ENCODE measurements at places on chromosomes 5 and 9.

DNA sequence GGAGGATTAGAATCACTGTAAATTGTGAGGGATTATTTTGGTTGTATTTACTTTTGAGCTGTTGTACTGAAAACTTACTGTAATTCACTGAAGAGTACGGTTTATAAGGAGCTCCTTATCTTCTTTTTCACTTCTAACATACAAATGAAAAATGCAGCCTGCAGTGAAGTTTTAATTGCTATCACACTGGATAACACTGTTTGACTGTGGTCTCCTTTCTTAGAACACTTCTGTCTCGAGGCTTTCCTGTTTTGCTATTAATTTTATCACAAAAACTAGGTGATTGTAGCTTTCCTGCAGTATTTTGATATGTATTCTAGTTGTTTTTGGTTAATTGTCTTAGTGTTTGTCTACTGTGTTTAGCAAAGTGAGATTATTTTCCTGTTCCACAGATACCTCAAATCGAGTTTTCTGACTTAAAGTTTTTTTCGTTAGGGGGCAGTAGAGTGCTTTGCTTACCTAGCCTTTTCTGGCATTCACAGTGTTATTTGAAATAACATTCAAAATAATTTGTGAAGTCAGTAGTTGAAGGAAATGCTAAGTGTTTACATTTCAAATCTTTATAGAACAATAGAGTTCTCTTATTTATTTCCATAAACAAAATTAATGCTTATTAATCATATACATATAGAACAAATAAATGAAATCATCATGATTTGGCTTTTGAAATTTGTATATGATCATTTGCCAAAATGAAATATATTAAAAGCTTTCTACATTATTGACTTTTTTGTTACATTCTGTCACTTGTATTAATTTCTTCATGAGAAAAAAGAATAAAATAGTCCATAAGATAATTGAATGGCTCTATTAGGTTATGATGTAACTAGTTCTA lies 52.9 kb downstream of the COMMD10 start:
- DNase-seq: no peak

DNA sequence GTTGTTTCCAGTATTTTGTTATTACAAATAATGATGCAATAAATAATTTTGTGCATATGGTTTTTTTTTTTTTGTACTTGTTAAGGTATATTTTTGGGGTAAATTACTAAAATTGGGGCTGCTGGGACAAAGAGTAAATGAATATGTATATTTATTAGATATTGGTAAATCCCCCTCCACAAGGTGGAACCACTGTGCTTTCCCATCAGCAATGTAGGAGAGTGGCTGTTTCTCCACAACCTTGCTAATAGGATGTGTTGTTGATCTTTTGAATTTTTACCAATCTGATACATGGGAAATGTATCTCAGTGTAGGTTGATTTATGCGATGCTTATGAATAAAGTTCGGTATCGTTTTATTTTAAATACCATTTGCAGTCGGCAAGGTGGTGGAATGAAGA lies 118.1 kb downstream of the TRPM3 start:
- DNase-seq: no peak

GRCh38 chr5:4646715-4647375 lies 493.3 kb upstream of the ADAMTS16 start:
- no peak for DNase-seq

DNA sequence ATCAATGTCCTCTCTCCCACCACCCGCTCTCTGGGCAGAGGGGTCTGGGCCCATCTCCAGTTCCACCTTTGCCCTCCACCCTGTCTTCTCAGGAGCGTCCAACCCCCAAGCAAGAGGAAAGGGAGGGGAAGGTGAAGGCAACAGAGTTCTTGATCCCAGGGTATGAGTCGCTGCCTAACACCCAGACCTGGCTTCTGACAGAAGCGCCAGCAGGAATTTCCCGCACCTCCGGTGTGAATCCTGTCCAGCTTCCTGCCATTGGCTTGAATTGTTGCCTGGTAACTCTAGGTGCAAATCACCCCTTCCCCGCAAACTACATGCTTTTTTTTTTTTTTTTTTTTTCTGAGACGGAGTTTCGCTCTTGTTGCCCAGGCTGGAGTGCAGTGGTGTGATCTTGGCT lies 84.2 kb upstream of the IER5L start:
- no peak for DNase-seq

DNA sequence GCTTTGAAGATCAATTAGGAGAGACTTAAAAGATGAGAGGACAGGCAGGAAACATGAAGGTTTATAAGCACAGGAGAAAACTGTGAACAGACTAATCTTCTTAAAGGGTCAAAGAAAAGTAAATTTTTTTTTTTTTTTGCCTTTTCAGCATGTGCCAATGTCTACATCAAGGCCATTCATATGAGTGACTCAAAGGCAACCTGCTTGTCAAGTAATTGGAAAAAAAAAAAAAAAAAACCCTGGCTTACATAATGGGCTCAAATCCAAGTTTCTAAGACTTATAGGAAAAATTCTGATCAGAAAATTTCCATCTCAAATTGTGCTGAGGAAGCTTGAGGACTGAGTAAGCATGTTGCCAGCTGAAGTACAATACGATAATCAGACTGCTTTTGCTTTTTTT lies 15.9 kb downstream of the PPP2R2B start:
- DNase-seq: no peak

DNA sequence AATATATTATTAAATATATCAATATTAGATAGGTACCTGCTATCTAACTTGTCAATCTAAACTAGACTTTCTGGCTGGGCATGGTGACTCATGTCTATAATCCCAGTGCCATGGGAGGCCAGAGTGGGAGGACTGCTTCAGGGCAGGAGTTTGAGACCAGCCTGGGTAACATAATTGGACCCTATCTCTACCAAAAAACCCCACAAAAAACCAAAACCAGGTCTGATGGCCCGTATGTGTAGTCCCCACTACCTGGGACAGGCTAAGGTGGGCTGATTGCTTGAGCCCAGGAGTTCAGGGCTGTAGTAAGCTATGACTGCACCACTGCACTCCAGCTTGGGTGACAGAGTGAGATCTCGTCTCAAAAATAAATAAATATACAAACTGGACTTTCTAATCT lies 55.0 kb downstream of the PJA2 start:
- DNase-seq: no peak

- DNase-seq: no peak
Measured at GRCh38 chr9:108775901-108776306, 79.9 kb downstream of the ACTL7B start.

GRCh38 chr5:150431574-150431973 lies 18.0 kb downstream of the RPS14 start:
- DNase-seq: no peak

- DNase-seq: no peak
Measured at GRCh38 chr9:128892221-128892921, 10.4 kb downstream of the LRRC8A start.

DNA sequence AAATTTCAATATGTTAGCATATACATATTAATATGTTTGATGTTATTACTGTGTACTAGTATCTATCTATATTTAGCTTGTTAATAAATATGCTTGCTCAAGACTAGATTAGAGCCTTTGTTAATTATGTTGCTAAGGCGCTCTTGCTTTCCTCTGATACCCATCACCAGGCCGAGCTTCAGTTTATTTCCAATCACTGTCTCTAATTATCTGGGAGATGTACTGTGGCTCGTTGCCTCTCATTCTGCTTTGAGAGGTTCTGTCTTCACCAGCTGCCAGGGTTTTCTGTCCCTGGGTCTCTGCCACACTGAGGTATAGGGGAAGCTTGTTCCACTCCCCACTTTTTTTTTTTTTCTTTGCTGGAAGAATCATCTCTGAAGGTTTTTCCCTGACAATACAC lies 21.0 kb upstream of the TAF11L2 start:
- DNase-seq: no peak

- DNase-seq: no peak
Measured at GRCh38 chr5:59038798-59039295, 456.0 kb downstream of the RAB3C start.

- no peak for DNase-seq
Measured at GRCh38 chr5:172046593-172046992, 40.2 kb upstream of the FBXW11 start.

DNA sequence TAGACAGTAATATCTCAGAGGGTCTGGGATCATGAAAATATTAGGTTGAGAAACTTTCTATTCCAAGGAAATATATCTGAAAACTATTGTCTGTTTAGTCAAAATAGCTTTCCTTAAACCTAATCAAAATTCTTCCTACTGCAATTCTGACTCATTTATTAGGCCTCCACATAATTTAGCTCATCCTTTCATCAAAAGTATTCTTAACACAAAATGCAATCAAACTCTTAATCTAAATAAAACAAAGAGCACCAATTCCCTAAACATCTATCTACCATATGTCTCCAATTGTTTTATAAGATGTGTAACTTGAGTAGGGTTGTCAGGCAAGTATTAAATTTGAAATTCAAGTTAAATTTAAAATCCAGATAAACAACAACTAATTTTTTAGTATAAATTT lies 142.1 kb downstream of the PLK2 start:
- no peak for DNase-seq

DNA sequence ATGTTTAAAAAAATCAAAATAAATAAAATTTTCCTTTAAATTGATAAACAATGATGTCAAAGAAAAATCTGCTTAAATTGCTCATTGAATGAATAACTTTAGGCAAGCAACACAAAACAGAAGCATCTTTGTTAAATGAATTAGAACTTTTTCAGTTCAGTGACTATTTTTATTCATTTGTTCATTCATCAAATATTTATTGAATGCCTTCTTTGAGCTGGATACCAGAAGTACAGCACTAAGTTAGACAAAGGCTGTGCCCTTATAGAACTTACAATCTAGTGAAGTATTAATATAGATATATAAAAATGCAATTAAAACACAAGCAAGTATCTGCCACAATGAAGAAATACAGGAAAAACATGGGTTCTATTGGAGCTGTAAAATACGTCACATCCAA lies 10.8 kb downstream of the FNIP1 start:
- no peak for DNase-seq

DNA sequence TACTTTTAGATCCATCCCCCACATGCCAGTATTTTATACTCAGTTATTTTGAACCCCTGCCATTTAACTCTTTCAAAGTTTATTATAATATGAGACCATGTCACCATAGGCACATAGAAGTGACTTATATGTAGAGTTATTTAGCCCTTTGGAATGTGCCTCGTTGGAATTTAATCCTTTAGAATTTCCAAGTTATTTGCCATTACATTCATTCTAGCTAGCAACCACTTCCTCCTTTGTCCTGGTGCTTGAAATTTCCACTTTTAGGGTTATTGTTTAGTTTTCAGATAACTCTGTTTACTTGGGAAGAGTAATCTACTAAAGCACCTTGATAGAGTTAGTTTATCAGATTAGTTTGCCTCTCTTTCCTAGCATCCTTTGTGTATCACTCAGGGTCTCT lies 82.8 kb upstream of the TLE1 start:
- no peak for DNase-seq

GRCh38 chr5:136522217-136522956 lies 157.0 kb upstream of the TRPC7 start:
- no peak for DNase-seq

DNA sequence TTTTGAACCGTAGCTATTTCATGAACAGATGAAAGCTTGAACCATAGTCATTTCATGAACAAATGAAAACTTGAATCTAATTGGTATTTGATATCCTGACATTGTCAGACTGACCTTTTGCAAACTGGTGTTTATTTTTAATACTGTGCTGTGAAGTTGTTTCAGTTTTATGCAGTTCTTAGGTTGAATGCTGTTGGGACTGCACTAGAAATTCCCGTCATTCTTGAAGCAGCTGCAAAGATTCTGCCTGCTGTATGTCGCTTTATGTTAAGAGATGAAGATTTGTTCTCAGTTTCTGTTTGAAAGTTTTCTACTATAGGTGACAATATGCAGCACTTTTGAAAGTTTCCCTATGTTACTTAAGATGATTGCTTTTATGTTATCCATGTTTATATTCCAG lies 22.5 kb upstream of the FAM120AOS start:
- no peak for DNase-seq

GRCh38 chr9:81266674-81267073 lies 422.7 kb downstream of the TLE1 start:
- DNase-seq: no peak

DNA sequence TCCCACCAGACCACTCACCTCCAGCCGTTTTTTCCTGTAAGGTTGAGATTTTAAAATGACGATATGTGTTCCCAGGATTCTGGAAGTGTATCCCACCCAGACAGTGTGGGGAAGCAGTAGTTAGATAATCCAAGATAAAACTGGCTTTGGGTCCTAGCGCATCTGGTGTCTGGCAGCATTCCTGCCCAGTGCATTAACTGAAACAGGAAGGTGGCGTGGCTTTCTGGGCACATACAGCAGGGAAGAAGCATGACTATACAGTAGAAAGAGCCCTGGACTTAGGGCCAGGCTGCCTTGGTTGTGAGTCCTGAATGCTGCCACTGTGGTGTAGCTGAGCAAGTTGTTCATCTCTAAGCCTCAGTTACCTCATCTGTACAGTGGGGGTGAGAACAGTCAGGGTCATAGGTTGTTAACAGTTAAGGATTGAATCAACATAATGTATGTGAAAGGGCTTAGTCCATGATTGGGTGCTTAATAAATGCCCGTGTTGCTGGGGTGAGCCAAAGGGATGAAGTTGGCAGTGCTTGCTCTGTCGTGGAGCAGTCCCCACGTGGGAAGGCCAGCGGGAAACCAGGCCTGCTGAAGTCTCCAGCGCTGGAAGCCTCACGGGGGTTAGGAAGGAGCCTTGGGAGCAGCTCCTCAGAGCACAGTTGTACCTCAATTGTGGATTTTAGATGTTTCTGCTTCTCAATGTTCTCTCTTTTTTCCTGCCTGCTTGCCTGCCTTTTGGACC lies 18.0 kb downstream of the CLTA start:
- DNase-seq: no peak

DNA sequence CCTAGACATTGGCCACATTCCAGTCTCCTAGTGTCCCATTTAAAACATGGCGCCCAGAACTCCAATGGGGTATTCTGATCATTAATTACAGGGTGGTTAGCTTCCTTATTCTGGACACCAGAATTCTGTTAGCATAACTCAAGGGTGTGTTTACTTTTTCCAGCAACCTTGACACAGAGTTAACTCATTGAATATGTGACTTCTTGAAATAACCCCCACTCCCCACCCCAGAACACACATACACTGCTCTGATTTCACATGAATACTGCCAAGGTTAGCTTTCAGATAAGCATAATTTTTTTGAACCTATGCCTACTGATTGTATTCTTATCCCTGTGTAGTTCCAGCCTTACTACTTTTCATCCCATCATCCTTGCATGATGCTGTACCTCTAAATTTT lies 151.1 kb downstream of the SMARCA2 start:
- no peak for DNase-seq

- DNase-seq: no peak
Measured at GRCh38 chr5:39191216-39191615, 28.1 kb downstream of the FYB1 start.

DNA sequence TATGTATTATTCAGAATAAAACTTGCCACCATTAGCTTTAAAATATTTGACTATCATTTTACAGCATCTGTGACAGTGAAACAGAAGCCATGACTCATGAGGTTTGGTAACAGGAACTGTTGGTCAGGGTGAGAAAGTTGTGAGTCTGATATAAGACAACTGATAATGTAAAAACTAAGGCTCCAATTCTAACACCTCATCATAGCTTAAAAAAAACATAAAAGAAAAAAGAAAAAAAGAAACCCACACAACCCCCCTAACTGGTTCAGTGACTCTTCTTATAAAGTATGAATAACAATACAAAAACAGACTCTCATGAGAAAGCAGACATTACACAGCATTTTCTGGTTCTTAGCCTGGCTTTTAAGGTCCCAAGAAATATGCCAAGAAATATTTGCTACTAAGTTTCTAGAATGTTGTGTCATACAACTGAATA lies 85.8 kb downstream of the MRPS27 start:
- no peak for DNase-seq

- no peak for DNase-seq
Measured at GRCh38 chr9:126283799-126284465, 42.7 kb upstream of the MVB12B start.

Data from stimulated activated CD8-positive, alpha-beta memory T cell treated with anti-CD3 and anti-CD28 coated beads, Interleukin-15, amount 100 ng/mL, for 4 hours (primary cell).